ENCODE measurements at places on chromosomes 13 and 19. TPM values are rescaled to one million over a fixed set of nuclear protein-coding genes. Genes with fewer than 3 reads are reported as not detected.

CD22 gene
- total RNA-seq = 0.55 TPM

TECR gene
- 14.6 TPM for total RNA-seq

KPTN gene
- 5.9 TPM for total RNA-seq

NLRP7 gene
- not detected for total RNA-seq

KLF12 gene
- 7.7 TPM for total RNA-seq

S1PR5 gene
- 5.4 TPM for total RNA-seq

ZNF534 gene
- total RNA-seq = not detected

ZNF845 gene
- total RNA-seq = 9.8 TPM

PLPPR3 gene
- 0.78 TPM for total RNA-seq

ZNF536 gene
- total RNA-seq = not detected

NLRP9 gene
- total RNA-seq = not detected

LMTK3 gene
- 2.1 TPM for total RNA-seq

SLC15A1 gene
- not detected for total RNA-seq

ASPDH gene
- total RNA-seq = not detected

IGFL3 gene
- 2.4 TPM for total RNA-seq

ERICH6B gene
- total RNA-seq = not detected

TNFSF13B gene
- total RNA-seq = 3.9 TPM

UPF1 gene
- total RNA-seq = 111 TPM

GIPR gene
- not detected for total RNA-seq

All from smooth muscle cell of the umbilical artery (primary cell).